ENCODE measurements at places on chromosomes 12 and 14. TPM values are rescaled to one million over a fixed set of nuclear protein-coding genes. Genes with fewer than 3 reads are reported as not detected.

Gene GLIPR1L2
- total RNA-seq, result 0.24 TPM

Gene GALNT6
- total RNA-seq, result 13.4 TPM

Gene OR10AD1
- not detected for total RNA-seq

Gene CBLN3
- total RNA-seq, result 0.44 TPM

Gene LRP1-AS
- total RNA-seq, result not detected

Gene LRFN5
- 0.20 TPM for total RNA-seq

Gene PARP2
- 14.1 TPM for total RNA-seq

Gene NFATC4
- 3.4 TPM for total RNA-seq

Gene TMX1
- 19.8 TPM for total RNA-seq

Gene ACSM4
- not detected for total RNA-seq

Gene RFLNA
- total RNA-seq, result not detected

Gene PROX2
- total RNA-seq, result not detected

Gene TMPRSS12
- total RNA-seq, result not detected

Gene RTL1
- not detected for total RNA-seq

Gene RAB5B
- total RNA-seq, result 111 TPM

Gene EIF5
- 253 TPM for total RNA-seq

Gene CFAP73
- total RNA-seq, result 0.20 TPM

Gene HOXC12
- total RNA-seq, result not detected

Gene SIX6
- total RNA-seq, result not detected

Gene SAMD4A
- 1.5 TPM for total RNA-seq

Gene SDSL
- 2.3 TPM for total RNA-seq

Gene PA2G4
- 125 TPM for total RNA-seq

Gene NRL
- total RNA-seq, result 1.1 TPM

Gene C14orf180
- total RNA-seq, result not detected

Gene SMCO3
- not detected for total RNA-seq

Gene TNFAIP2
- 85.3 TPM for total RNA-seq

Gene PRIMA1
- 1.8 TPM for total RNA-seq

Gene KRT2
- not detected for total RNA-seq

Gene ASCL1
- total RNA-seq, result not detected

Gene SLC10A1
- not detected for total RNA-seq

Gene TSPAN11
- 0.72 TPM for total RNA-seq

Gene INHBE
- total RNA-seq, result not detected

Gene POTEM
- total RNA-seq, result not detected

Gene DLK1
- 0.16 TPM for total RNA-seq

Gene FAIM2
- total RNA-seq, result 0.04 TPM

Gene TAS2R50
- total RNA-seq, result 0.68 TPM

Gene LALBA
- not detected for total RNA-seq

Gene PLD4
- total RNA-seq, result 0.80 TPM

Gene IL31
- total RNA-seq, result not detected

Gene STON2
- 54.0 TPM for total RNA-seq

Gene E2F7
- 4.0 TPM for total RNA-seq

Gene AQP2
- total RNA-seq, result not detected

Gene ACOT6
- not detected for total RNA-seq

Gene ITPR2
- total RNA-seq, result 35.1 TPM

Gene EVL
- total RNA-seq, result 25.2 TPM

Gene PKP2
- 13.7 TPM for total RNA-seq

Gene CDK2
- total RNA-seq, result 20.5 TPM

Gene ABCD4
- total RNA-seq, result 18.1 TPM

Gene CLEC1B
- not detected for total RNA-seq

Gene KANSL2
- 23.3 TPM for total RNA-seq

Gene CCDC77
- total RNA-seq, result 5.9 TPM

Gene SSPN
- total RNA-seq, result 1.4 TPM

Gene TCL1B
- total RNA-seq, result not detected

Gene OXA1L
- 79.1 TPM for total RNA-seq

Gene IL22
- total RNA-seq, result 0.44 TPM

Gene KRT71
- total RNA-seq, result not detected

Gene MYRFL
- not detected for total RNA-seq
